CD4-positive, alpha-beta T cell (primary cell): ENCODE measurements at places on chromosomes 12 and 14.

- H3K4me3 ChIP-seq: peak overlapping the region; percentile 87
- DNase-seq: no peak
- H3K27ac ChIP-seq: peak overlapping the region; percentile 86
- no peaks in the 10 kb centered on the region for H3K27me3 ChIP-seq
Measured at GRCh38 chr12:64612843-64613242, 2.5 kb downstream of the RASSF3 start.

GRCh38 chr12:49264873-49265792, at the start of gene TUBA1C:
TUBA1C (plus strand) TSS chr12:49265082; CDS start chr12:49265182, 100 bp downstream.
- peak within 1 kb of the TSS; percentile 57 for H3K27ac ChIP-seq
- H3K4me1 ChIP-seq: peaks cover 38% of the 10 kb centered on the region
- H3K27me3 ChIP-seq: no peaks in the 10 kb centered on the region
- H3K4me3 ChIP-seq: peak within 1 kb of the TSS; percentile 86
- DNase-seq: peak; percentile 75

GRCh38 chr12:1391722-1392121, 202.7 kb downstream of the FBXL14 start:
- no peak overlapping the region for H3K4me3 ChIP-seq
- H3K4me1 ChIP-seq: no peaks in the 10 kb centered on the region
- H3K36me3 ChIP-seq: peaks cover 4% of the 10 kb centered on the region
- H3K27ac ChIP-seq: no peak overlapping the region
- H3K27me3 ChIP-seq: no peaks in the 10 kb centered on the region

- no peak overlapping the region for H3K27ac ChIP-seq
- peaks cover 82% of the 10 kb centered on the region for H3K36me3 ChIP-seq
- no peaks in the 10 kb centered on the region for H3K27me3 ChIP-seq
- H3K4me1 ChIP-seq: peaks cover 2% of the 10 kb centered on the region
- DNase-seq: peak; percentile 87
Measured at GRCh38 chr14:75654127-75654732, 6.4 kb downstream of the ERG28 start.

DNA sequence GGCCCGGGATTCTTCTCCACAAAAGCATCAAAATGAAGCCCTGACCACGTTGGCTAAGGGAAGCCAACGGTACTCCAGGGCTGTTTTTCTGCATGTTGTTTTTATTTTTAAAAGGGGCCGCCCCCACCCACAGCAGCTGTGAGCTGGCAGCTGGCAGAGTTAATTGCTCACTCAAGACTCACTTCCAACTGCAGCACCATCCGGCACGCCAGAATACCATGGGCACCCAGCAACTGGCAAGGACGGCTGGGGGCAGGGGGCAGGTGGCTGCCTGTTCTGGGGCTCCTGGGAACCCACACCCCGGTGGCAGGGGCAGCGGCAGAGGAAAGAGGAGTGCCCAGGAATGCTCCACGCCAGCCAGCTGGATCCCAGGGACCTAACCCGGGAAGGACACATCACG, 44.3 kb downstream of the NCOR2 start:
- no peak for DNase-seq
- H3K27me3 ChIP-seq: no peaks in the 10 kb centered on the region
- no peak overlapping the region for H3K27ac ChIP-seq
- H3K4me1 ChIP-seq: peaks cover 9% of the 10 kb centered on the region
- no peak overlapping the region for H3K4me3 ChIP-seq
- H3K36me3 ChIP-seq: peaks cover 9% of the 10 kb centered on the region

GRCh38 chr12:29732191-29732590, 51.6 kb downstream of the TMTC1 start:
- H3K4me3 ChIP-seq: no peak overlapping the region
- no peaks in the 10 kb centered on the region for H3K4me1 ChIP-seq
- H3K36me3 ChIP-seq: no peaks in the 10 kb centered on the region
- no peaks in the 10 kb centered on the region for H3K27me3 ChIP-seq

- no peaks in the 10 kb centered on the region for H3K4me1 ChIP-seq
- H3K36me3 ChIP-seq: no peaks in the 10 kb centered on the region
- no peak overlapping the region for H3K27ac ChIP-seq
Measured at GRCh38 chr14:96051642-96052540, 12.7 kb downstream of the C14orf132 start.

GRCh38 chr12:2653461-2653965, 141.3 kb upstream of the FKBP4 start:
- H3K27me3 ChIP-seq: peaks cover 2% of the 10 kb centered on the region
- no peaks in the 10 kb centered on the region for H3K36me3 ChIP-seq
- no peak for DNase-seq
- H3K27ac ChIP-seq: no peak overlapping the region
- H3K4me3 ChIP-seq: no peak overlapping the region
- no peaks in the 10 kb centered on the region for H3K4me1 ChIP-seq

- no peak overlapping the region for H3K27ac ChIP-seq
- H3K4me1 ChIP-seq: no peaks in the 10 kb centered on the region
- no peak overlapping the region for H3K4me3 ChIP-seq
- no peaks in the 10 kb centered on the region for H3K27me3 ChIP-seq
- DNase-seq: no peak
- H3K36me3 ChIP-seq: no peaks in the 10 kb centered on the region
Measured at GRCh38 chr12:3341594-3341993, 149.4 kb upstream of the PRMT8 start.

GRCh38 chr14:75156901-75157300, 19.5 kb downstream of the TMED10 start:
- no peak for DNase-seq
- peaks cover 3% of the 10 kb centered on the region for H3K36me3 ChIP-seq

GRCh38 chr14:57057803-57058202, 210.9 kb downstream of the EXOC5 start:
- H3K36me3 ChIP-seq: no peaks in the 10 kb centered on the region
- H3K27ac ChIP-seq: no peak overlapping the region
- no peak overlapping the region for H3K4me3 ChIP-seq
- no peak for DNase-seq

DNA sequence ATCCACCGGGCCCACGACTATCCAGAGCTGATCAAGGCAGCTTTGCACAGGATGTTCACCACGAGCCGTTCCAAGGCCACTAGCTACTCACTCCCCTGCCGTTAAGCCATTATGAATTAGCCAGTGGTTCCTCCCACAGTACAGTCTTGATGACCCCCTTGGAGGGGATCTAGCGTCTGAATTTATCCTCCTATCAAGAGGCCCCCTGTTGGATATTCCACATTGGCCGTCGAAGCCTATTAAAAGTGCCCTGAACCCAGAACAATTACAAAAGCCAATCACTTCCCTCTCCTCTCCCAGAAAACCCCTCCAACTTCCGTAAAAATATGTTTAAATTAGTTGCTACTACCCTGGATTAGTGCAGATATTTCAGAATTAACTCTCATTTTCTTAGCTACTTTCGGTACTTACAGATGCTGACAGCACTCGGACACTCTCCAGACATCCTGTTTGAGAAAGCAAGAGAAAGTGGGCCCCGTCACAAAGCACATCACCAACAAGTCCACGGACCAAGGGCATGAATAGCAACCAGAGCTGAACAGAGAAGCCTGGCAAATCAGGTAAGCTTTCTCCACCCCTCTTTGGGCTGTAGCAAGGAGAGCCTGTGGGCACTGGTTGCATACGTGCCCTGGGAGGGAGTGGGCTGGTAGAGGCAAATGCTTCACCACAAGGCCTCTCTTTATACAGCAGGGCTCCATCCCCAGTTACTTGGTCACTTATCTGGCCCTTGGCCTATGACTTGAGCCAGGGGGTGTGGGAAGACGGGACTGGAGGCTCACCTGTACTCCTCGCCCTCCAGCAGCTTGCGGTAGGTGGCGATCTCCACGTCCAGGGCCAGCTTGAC, 5.3 kb downstream of the KRT3 start:
- DNase-seq: no peak
- H3K4me1 ChIP-seq: peaks cover 7% of the 10 kb centered on the region
- no peaks in the 10 kb centered on the region for H3K36me3 ChIP-seq
- H3K4me3 ChIP-seq: no peak overlapping the region
- H3K27me3 ChIP-seq: peaks cover 21% of the 10 kb centered on the region
- no peak overlapping the region for H3K27ac ChIP-seq

DNA sequence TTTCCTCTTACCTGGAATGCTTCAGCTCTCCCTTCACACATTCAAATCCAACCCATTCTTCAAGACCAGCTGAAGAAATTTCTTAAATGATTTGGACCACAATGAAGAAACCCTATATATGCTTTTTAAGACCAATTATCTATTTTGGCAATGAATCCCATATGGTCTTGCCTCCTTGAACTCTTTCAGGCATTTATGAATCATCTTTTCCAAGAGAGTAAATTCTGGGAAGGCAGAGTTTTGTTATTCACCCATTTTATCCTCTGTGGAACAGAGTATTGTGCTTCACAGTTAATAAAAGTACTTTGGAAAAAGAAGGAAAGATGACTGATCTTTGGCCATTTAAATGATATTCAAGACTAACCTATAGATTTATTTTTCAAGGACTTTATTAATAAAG, 14.0 kb downstream of the GIT2 start:
- no peak for DNase-seq
- H3K36me3 ChIP-seq: peaks cover 92% of the 10 kb centered on the region
- H3K27me3 ChIP-seq: no peaks in the 10 kb centered on the region
- peak overlapping the region; percentile 7 for H3K27ac ChIP-seq
- peaks cover 26% of the 10 kb centered on the region for H3K4me1 ChIP-seq
- H3K4me3 ChIP-seq: no peak overlapping the region

DNA sequence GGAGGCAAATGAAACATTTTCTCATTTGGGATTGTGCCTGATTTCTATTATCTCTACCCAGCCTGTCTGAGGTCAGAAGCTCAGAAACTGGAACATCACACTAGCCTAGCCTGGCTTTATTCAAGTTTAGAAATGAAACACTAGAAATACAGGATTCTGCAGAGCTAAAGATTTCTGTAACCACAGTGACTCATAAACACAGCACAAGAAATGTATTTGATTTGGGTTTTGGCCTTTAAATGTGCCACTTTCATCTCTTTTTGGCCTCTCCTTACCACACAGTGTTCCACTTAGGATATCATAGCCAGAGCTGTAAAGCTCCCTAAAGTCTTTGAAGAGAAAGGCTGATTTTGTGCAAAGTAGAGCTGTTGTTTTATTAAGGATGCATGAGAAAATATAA, 307.5 kb downstream of the EMP1 start:
- no peak for DNase-seq
- H3K4me1 ChIP-seq: no peaks in the 10 kb centered on the region
- no peaks in the 10 kb centered on the region for H3K27me3 ChIP-seq
- no peaks in the 10 kb centered on the region for H3K36me3 ChIP-seq
- H3K27ac ChIP-seq: no peak overlapping the region
- H3K4me3 ChIP-seq: no peak overlapping the region

DNA sequence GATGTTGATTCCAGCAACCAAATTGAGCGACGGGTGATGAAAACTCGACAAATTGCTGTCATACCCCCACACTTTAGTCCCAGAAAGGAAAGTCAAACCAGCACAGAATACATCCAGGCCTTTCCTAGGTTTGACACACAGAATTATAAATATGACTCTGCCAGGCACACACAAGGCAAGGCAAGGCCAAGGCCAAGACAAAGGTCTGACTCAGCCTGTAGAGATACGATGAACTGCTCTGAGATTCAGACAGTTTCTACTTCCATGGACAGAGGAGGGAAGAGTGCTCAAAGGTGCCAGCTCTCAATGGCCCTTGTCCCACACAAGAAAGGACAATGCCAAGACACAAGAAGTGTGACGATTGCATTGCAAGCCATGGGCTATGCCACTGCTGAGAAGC, 880.2 kb upstream of the TMEM132C start:
- no peak overlapping the region for H3K4me3 ChIP-seq
- H3K27ac ChIP-seq: no peak overlapping the region
- no peak for DNase-seq
- no peaks in the 10 kb centered on the region for H3K27me3 ChIP-seq

DNA sequence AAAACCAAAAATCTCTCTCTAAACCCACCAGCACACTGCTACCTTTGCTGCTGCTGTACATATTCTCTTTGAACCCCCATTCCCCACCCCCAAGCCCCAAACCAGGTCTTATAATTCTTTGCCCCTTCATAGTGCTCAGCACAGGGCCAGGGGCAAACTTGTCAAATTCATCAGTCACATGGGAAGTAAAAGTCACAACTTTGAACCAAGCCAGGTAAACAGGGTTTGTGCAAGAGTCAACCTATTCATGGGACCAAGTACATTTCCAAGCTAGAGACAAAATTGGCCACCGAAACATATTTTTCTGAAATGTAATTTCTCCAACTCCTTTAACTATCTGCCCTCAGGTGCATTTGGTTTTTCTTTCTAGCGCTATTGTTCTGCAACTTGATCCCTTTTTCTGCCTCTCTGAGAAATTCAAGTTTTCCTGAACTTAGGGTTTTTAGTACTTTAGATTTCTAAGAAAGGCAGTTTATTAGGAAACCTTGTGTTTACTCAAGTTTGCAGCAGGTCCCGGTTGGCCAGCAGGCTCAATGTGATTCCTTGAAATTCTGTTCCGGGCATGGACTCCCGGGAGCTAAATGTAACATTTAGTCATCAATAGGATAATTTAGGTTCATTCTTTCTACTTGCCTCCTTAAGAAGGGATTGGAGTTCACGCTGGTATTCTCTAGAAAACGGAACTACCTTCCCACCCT, 230.5 kb downstream of the EFCAB11 start:
- no peaks in the 10 kb centered on the region for H3K27me3 ChIP-seq
- H3K4me3 ChIP-seq: peak overlapping the region; percentile 43
- H3K27ac ChIP-seq: peak overlapping the region; percentile 66
- no peaks in the 10 kb centered on the region for H3K36me3 ChIP-seq
- DNase-seq: no peak
- peaks cover 74% of the 10 kb centered on the region for H3K4me1 ChIP-seq

- no peak overlapping the region for H3K4me3 ChIP-seq
- no peak overlapping the region for H3K27ac ChIP-seq
- DNase-seq: no peak
- no peaks in the 10 kb centered on the region for H3K4me1 ChIP-seq
- no peaks in the 10 kb centered on the region for H3K27me3 ChIP-seq
- no peaks in the 10 kb centered on the region for H3K36me3 ChIP-seq
Measured at GRCh38 chr12:19181666-19182426, 52.3 kb downstream of the PLEKHA5 start.

DNA sequence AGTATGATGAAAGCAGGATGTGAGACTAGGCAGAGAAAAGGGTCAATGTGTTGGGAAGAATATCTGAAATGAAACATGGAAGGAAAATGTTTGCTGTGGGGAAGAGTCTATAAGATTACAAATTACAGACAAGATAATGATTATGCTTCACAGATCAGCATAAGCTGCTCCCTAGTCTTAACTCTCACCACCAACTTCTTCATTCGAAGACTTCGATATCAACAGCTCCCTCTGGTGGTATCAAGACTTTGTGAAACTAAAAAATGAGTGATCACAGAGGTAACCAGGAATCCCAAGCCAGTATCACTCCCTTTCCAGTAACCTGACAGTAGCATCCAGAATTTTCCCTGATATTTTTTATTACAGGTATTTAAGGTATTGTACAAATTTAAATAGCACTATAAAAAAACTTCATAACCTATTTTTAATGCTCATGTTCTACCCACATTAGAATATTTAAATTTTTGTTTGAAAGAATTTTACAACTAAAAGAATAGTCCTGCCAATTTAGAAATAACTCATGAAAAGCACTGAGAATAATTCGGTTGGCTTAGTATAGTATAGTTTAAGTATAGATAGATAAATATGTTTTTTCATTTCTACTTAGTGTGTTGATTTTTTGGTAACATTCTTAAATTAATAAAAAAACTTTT, 84.4 kb downstream of the C2CD5 start:
- no peaks in the 10 kb centered on the region for H3K4me1 ChIP-seq
- H3K4me3 ChIP-seq: no peak overlapping the region
- DNase-seq: no peak
